ENCODE measurements at places on chromosomes 12 and 14.

GRCh38 chr14:74083161-74083560, 1.1 kb downstream of the ALDH6A1 start:
- DNase-seq: no peak

DNA sequence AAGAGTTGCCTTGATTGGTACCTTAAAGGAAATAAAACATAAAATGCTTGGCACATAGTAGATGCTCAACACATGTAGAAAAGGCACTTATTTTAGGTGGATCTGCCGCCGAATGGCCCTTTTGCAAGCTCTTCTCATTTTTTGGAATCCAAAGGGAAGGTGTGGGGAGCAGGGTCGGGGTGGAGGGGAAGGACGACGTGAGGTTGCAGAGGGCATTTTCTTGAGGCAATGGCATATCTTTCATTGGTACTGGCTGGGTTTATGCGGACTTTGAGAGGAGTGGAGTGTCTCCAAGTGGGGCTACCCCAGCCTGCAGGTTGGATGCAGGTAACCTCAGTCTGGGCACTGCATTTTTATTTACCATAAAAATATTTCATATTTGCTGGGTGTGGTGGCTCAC, 8.1 kb downstream of the RTL1 start:
- DNase-seq: no peak

DNA sequence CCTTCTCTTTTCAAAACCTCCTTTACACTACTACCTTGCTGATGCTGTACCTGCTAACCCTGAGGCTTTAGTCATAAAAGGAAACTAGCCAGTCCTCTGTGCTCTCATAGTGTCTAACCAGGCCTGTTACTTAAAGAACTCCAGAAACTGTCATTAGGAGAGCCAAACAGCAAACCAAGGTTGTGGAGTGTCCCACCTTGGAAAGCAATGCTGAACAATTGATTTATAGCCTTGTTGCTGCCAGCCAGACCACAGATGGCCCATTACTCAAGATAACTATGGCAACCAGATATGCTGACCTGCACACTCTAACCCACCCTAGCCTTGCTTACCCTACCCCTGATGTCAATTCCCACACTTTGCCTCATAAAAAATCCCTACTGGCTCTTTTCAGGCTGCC, 26.5 kb upstream of the BCAT1 start:
- no peak for DNase-seq

GRCh38 chr12:108964371-108965352, 56.2 kb downstream of the SVOP start:
- no peak for DNase-seq

DNA sequence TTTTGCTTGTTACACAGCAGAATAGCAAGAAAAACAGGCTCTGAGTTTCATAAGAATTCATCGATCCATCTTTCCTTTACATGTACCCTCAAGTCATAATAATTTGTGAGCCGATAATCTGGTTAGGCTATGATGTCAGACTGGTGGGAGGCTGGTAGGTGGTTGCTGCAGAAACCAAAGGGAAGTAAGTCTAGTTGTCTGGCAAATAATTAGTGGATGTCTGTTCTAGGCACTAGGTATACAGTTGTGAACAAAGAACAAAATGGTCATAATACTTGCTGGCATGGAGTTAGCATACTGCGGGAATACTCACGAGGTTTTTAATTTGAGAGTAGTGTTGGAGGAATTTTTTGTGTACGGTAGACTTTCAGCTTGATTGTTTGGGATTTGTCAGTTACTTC, 8.8 kb downstream of the SUSD6 start:
- no peak for DNase-seq

- no peak for DNase-seq
These were observed 96.8 kb downstream of the TTLL5 start for GRCh38 chr14:75757644-75758402.

GRCh38 chr14:97177635-97178034, 380.5 kb downstream of the VRK1 start:
- no peak for DNase-seq

DNA sequence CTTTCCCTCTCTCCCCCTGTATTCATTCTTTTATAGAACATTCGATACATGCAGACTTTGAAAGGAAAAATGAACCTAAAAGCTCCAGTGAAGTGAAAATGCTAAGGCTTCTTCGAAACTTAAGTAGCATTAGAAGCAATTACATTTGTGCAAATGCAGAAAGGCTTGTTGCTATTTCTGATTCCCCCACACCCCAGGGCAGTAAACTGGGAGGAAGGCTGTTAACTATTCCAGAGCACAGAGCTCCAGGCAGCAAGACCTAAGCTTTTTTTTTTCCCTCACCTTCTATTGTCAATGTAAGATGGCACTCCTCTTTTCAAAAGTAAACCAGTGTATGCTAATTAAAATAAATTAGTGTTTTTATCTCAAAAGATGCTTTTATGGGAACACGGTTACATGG, 448.9 kb upstream of the TBX3 start:
- no peak for DNase-seq

- peak; percentile 85 for DNase-seq
These were observed 19.3 kb upstream of the SERPINA6 start for GRCh38 chr14:94342334-94342934.

DNA sequence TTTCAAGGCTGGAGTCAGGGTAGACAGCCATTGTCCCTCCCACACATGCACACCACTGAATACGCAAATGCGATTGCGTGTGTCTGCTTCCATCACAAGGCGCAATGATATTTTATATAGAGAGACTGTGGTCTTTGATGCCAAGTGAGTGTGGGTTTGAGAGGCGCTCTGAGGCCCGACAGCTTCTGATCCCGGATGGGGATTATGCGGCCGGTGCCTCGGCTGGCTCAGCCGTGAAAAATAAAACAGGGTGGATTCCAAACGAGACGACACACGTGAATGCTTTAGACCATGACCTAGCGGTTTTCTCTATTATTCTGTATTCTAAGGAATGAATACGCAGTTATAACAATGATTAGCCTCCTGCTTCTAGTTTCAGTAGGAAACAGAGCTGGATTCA, 72.5 kb downstream of the TMEM132D start:
- no peak for DNase-seq

DNA sequence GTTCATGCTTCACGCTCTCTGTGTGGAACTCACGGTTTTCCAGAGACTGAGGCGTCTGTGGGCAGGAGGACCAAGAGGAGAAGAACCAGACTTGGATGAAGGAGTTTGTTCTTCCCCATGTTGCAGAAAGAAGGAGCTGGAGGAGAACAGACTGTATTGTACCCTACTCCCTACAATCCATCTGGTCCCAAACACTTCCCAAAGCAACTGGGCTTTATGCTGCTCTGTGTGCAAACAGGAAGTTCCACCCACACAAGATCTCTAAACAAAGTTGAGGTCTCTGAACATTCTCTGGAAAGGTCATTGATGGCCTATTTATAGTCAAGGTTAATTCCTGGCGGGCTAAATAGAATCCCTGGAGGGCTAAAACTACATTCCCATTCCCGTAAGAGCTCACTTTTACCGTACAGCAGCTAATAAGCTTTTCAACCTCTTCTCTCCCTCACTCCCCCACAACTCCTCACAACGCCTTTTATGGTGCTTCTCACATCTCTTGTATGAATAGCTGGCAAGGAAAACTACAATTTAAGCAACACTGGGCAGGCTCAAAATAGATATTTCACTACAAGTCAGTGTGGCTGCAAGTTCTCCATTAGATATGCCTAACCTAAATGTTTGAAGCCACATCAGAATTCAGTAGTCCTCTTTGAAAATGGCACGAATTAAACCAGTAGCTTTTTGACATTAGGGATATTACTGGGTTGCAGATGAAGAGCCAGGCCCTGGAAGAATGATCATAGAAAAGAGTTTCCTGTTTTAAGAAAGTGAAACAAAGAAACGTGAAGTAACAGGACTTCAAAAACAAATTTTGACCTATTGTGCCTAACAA, at the start of gene A2M:
A2M (minus strand) TSS at position 189 of the 829 bp plus-strand sequence; CDS start at position 119, 70 bp downstream.
- DNase-seq: no peak

DNA sequence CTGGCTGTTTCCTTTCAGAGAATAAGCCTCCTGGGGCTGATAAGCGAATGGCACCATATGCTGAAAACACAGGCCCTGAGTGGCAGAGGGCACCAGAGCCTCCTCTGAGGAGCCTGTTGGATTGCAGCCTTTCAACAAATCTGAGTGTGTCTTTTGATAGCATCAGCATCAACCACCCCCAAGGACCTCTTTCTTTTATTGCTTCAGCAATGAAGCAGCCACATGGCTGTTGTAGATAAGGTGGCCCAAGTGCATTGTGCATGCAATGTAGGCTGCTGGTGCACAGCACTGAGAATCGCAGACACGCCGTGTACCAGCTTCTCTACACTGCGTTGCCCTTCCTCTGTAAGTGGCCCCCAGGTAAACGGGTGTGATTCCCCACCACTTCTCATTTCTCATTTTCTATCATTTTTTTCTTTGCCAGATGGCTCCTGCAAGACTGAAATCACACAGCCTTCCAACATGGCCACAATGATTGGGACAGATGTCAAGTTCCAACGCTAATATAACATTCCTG, 191.7 kb downstream of the DAD1 start:
- no peak for DNase-seq

DNA sequence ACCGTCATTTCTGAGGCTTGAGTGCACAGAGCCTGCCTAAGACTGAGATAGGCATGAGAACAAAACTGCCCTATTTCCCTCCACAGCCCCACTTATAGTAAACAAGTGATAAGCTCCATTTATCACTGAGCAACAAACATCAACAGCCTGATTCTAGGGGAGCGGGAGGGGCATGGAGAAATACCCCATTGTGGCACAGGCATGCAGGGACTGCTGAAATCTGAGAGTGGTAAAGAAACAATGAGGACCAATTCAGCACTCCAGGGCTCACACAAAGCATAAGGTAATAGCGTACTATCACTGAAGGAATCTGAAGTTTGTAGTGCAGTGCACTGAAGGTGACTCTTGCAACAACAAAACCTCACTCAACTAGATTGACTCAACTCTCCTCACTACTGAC, 186.7 kb downstream of the ANO2 start:
- no peak for DNase-seq

DNA sequence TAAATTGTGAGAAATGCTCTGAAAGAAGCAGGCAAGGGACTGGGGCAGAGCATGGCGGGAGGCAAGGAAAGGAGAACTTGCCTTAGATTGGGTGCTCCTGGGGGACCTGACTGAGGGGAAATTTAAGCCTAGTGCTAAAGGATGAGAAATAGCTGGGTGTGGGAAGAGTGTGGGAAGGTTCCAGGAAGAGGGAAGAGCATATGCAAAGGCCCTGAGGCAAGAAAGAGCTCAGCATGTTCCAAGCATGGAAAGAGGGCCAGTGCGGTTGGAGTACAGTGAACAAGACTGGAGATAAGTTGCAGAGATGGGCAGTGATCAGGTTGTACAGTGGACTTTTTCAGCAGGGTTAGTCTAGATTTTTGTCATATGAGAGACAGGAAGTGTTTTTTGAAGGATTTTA, 9.0 kb downstream of the CLSTN3 start:
- DNase-seq: no peak

- DNase-seq: no peak
These were observed 184.9 kb upstream of the FLRT2 start for GRCh38 chr14:85344847-85345570.

GRCh38 chr14:75372260-75372659, 55.6 kb upstream of the JDP2 start:
- DNase-seq: no peak

DNA sequence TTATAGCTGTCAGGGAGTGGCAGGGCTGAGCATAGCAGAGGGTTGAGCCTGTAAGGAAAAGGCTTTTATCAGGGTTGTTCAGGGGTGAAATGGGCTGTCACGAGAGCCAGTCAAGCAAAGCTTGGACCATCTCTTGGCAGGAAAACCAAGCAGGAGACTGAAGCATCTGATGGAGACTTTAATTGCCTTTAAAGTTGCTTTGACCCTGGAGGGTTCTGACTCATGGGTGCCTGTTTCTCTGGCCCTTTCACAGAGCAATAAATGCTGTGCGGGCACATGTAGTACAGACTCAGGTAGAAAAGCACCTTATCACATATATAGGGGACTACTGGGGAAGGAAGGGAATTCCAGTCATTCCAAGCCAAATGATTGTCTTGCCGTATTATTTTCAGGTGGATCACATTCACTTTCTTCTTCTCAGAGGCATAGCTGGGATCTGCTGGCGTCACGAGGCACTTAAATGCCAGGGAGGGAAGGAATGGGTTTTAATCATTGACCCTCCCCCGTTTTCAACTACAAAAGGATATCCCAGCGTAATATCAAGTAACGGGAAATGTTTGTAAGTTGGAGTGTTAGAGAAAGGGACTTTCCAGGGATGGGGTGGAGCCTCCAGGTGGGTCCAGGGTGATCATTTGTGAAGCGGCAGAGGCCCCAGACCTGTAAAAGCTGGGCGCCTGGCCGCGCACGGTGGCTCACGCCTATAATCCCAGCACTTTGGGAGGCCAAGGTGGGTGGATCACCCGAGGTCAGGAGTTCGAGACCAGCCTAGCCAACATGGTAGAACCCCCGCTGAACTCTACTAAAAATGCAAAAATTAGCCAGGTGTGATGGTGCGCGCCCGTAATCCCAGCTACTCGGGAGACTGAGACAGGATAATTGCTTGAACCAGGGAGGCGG, 34.9 kb downstream of the PLEKHD1 start:
- peak; percentile 15 for DNase-seq

DNA sequence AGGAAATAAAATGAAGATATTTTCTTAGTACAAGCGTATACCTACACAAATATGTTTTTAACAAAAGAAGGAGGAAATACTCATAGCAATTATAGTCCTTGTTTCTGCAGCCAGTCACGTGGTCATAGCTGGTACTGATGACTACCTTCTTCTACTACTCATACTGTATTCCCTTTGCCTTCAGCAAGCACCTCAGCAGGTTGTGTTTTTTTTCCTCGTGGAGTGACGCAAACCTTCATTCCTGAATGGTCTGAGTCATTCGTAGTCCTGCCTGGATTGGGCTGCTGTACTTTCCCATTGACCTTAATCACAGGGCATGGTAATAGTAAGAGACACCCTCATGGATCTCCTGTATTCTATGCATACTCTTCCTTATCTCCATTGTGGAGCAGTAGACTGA, 25.7 kb upstream of the SLC16A7 start:
- DNase-seq: no peak

DNA sequence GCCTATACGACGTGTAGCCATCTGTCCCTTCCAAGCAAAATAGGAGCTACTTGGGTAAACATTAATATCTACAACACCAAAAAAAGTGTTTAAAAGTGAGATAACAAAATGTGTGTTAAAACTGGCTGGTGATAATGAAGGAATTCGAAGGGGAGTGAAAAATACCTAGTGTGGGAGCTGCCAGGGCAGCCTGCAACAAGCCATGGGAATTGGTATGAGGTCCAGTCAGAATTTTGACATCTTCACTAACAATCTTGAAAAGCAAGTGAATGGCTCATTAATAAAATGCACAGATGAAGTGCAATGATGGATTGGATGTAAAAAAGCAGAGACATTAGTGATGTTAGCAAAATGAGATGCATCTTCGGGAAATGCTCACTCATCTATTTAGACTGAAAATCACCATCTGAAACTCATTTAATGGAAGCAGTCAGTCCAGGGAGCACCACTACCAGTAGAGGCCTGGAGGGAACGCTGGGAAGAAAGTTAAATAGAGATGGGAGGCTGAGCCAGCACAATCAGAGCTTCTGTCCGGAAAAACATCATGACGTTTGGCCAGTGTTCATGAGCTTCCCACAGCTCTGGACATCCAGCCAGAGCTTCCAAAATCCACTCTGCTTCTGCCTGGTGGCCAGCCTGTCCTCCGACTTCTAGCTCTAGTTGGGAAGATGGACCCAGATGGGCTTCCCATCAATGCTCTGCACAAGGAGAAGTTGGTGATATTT, 405.0 kb upstream of the TMTC1 start:
- no peak for DNase-seq

GRCh38 chr12:92860521-92860920, 68.6 kb downstream of the EEA1 start:
- no peak for DNase-seq
